Stimulated activated CD8-positive, alpha-beta memory T cell treated with anti-CD3 and anti-CD28 coated beads, Interleukin-7, amount 100 ng/mL, for 4 hours (primary cell): ENCODE measurements at places on chromosomes 3 and 15.

DNA sequence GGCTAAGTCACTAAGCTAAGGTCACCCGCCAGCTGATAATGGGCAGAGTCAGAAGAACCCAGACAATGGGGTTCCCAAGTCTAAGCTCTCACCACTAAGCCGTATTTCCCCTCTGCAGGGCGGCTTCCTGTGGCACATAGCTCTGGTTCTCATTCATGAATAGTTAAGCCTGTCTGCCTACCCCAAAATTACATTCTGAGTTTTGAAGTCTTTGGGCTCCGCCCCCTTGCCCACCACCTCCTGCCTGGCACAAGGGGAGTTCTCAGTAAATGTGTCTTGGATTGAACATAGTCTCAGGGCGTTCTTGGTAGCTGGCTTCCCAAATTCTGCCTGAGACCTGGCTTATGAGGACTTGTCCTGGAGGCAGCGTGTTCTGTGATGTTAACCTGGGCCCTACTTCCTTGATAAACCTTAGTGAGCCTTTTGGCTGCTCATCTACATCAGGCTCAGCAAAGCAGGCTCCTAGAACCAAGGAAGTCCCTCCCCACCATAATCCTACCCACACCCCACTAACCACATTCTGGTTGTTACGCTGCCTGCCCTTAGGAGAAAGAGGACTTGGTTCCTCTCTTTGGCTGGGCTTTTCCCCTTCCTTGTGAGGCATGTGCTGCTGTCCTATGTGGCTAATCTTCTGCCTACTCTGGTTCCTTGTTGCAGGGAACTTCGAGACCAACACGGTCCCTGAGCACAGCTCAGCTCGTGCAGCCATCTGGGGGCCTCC is 54.9 kb downstream of the STARD5 start:
- DNase-seq, result no peak

DNA sequence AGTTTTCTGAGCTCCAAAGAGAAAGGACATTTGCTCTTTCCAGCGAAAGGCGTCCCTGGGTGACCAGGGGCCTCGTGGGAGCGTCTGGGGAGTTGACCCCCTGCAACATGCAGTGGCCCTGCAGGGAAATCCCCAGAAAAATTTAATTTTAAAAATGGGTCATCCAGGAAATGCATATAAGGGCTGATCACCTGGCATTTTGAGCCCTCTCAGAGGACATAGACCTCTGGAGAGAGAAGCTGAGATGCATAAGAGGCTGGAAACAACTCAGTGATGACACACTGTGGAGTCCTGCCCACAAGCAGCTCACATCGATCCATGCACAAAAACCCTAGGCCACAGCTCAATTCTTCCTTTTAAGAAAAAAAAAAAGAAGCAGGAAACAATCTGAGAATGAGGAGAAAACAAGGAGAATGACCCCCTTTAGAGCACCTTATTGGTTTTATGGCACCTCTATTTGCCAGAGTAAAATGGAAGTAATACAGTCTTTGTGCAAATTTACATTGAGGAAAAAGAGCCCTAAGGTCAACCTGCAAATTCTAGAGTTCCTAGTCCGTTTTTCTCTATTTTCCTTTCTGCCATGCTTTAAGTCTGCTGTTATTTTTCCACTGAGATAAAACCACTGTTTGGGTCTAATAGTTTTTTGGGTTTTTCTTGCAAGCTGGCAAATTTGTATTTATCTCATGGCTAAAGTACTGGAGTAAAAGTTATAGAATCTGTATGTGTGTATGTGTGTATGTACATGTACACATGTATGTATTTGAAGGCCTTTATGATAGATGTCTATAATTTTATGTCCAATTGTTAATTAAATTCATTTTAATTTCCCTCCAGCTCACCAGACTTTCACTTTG is 6.9 kb upstream of the BDH1 start:
- DNase-seq, result no peak

- no peak for DNase-seq
Observed at GRCh38 chr3:115160295-115160694, 13.2 kb upstream of the ZBTB20 start.

- DNase-seq, result no peak
Observed at GRCh38 chr3:32660634-32661033, 24.4 kb upstream of the CNOT10 start.

DNA sequence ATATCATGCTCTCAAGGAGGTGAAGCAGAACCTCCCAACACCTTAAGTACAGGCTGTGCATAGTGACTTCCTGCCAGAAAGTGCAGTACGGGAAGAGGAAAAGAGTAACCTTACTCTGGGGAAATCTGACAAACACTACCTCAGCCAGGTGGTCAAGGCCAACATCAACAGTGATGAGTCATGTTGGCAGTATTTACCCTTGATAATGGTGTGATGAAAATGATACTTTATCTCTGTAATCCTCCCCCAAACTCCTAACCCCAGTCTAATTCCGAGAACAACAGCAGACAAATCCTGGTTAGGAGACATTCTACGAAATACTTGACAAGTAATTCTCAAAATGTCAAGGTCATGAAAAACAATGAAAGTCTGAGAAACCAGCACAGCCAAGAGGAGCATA is 26.5 kb downstream of the ANKDD1A start:
- DNase-seq, result no peak

DNA sequence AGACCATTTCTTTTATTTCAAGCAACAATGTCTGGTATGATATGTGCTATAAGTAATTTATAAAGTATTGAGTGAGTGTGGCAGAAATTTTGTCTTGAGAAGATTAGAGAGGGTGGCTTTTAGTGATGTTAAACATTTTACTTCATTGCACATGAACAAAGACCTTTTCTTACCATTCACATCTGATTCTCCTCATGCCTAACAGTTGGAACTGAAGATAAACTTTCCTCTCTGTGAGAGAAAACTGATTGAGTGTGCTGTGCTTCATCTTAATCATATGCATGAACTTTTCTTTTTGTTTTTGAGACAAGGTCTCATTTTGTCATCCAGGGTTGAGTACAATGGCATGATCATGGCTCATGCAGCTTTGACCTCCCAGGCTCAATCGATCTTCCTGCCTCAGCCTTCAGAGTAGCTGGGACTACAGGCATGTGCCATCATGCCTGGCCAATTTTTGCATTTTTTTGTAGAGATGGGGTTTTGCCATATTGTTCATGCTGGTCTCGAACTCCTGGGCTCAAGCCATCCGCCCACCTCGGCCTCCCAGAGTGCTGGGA is 377.7 kb upstream of the GOLIM4 start:
- DNase-seq, result no peak
